ENCODE measurements at places on chromosomes 13 and 19.

DNA sequence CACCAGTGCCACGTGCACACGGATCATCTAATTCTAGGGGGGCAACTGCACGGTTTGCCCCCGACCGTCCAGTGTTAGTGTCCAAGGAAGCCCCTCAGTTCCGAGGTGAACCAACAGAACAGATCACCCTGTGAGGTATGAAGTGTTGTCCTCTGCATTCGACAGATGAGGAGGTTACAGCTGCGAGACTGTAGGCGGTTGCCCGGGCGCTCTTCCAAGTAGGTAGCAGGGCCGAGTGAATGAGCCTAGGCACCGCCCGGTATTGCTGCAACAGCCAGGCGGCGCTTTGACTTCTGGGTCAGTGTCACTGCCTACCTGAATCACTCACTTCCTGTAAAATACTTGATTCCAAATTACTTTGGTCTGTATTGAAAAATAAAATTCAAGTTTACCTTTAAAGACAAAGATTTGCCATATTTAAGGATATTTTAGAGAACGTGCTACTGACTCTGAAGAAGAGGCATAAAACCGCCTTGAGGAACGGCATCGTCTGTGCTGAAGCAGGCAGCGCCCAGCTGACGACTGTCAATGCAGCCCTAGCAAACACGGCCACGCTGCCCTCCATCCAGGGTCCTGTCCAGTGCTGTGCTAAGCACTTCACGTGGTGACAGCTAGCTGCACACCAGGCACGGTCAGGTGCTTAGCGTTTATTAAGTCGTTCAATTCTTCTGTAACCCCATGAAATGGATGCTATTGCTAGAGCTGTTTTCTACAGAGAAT, 19.3 kb upstream of the RASA3 start:
- no peak for DNase-seq

DNA sequence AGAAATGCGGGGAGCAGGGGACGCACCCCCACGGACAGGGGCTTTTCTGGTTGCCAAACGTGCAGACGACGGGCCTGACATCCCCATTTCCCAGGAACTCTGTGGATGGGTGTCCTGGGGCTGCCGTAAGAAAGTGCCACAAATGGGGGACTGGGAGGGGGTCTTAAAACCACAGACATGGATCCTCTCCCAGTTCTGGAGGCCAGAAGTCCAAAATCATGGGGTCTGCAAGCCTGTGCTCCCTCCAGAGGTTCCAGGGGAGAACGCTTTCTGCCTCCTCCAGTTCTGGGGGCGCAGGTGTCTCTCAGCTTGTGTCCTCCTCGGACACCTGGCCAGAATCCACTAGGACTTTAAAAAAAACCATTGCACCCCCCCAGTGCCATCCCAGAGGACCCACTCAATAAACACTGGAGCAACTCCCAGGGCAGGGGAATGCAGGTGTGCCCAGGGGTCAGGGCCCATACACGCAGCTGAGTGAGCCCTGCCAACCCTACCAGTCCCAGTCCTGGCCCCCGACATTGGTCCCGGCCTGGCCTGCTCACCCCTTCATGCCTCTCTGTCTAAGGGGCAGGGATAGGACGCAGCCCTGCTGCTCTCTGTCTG, 103.9 kb downstream of the GADD45B start:
- DNase-seq, result no peak

- DNase-seq, result no peak
Measured at GRCh38 chr13:104074326-104074725, 1008.1 kb upstream of the SLC10A2 start.

GRCh38 chr19:12494260-12494860, 9.7 kb upstream of the ZNF709 start:
- DNase-seq, result no peak

GRCh38 chr13:38381890-38382289, 32.2 kb downstream of the UFM1 start:
- no peak for DNase-seq

DNA sequence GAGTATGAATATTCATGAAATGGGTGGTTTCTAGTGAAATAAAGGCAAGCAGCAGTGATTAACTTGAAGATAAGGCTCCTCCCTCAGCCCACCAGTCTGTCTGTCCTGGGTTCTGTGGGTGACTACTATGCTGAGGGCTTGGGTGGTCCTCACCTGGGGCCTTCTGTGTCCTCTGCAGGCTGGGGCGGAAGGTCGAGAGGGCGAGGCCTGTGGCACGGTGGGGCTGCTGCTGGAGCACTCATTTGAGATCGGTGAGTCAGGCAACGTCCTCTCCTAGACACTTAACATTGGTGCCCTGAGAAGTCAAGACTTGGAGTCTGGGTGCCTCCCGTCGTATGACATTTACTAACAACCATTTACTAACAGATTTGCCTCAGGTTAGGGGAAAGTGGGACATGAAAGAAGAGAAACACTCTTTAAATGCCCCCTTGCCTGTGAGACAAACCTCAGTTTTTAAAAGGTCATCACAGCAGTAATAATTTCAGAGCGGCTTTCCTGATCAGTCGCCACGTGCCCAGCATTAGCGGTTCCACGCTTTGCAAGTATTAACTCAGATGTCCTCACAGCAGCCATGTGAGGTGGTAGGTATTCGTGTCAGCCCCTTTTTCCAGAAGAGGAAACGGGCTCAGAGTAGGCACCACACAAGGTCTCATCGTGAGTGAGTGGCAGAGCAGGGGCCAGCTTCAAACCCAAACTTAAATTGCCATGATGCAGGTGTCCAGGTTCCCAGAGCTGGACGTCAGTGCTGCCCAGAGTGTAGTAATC, 1.3 kb upstream of the GARIN5A start:
- no peak for DNase-seq

- no peak for DNase-seq
Measured at GRCh38 chr19:18762125-18763023, 28.7 kb downstream of the COMP start.

Measured in T-helper 9 cell (primary cell).